HT1080 (cell line): ENCODE measurements at places on chromosomes 3 and 15. TPM values are rescaled to one million over a fixed set of nuclear protein-coding genes. Genes with fewer than 3 reads are reported as not detected.

The ACTC1 gene
- total RNA-seq, result not detected in 2 replicates

The IL17RE gene
- total RNA-seq, result 0.66 TPM in 1 of 2 replicates, not detected in the other

The ZIC4 gene
- not detected in 2 replicates for total RNA-seq

The EPB42 gene
- total RNA-seq, result not detected in 2 replicates

The CNTN6 gene
- 0.11 TPM in 1 of 2 replicates, not detected in the other for total RNA-seq

The WDR82 gene
- 67.2 and 72.9 TPM in 2 replicates for total RNA-seq

The KCNAB1 gene
- total RNA-seq, result 1.9 and 2.4 TPM in 2 replicates

The B3GALNT1 gene
- total RNA-seq, result 6.2 and 9.1 TPM in 2 replicates

The ANKRD34C gene
- 0.03 and 0.29 TPM in 2 replicates for total RNA-seq

The CHSY1 gene
- total RNA-seq, result 22.6 and 26.1 TPM in 2 replicates

The MGA gene
- total RNA-seq, result 17.0 and 18.5 TPM in 2 replicates

The SV2B gene
- total RNA-seq, result 0.10 TPM in 1 of 2 replicates, not detected in the other

The OR5K2 gene
- total RNA-seq, result not detected in 2 replicates

The SLC25A36 gene
- 73.0 and 75.5 TPM in 2 replicates for total RNA-seq

The XYLB gene
- total RNA-seq, result 11.0 and 11.6 TPM in 2 replicates

The SELENOK gene
- total RNA-seq, result 42.6 and 44.3 TPM in 2 replicates

The PRRT3 gene
- 1.0 and 1.3 TPM in 2 replicates for total RNA-seq

The TMEM212 gene
- total RNA-seq, result not detected in 2 replicates

The MTFMT gene
- 23.7 and 32.2 TPM in 2 replicates for total RNA-seq

The MAGI1 gene
- 12.4 and 15.2 TPM in 2 replicates for total RNA-seq

The TLR9 gene
- total RNA-seq, result not detected in 2 replicates

The FEZF2 gene
- not detected in 2 replicates for total RNA-seq
